GM13977 (cell line): ENCODE measurements at places on chromosomes 12 and 14.

- no peak for DNase-seq
These were observed 620 bp downstream of the PGAM5 start for GRCh38 chr12:132711080-132711843.

- DNase-seq, result no peak
These were observed at the start of gene TAS2R13 for GRCh38 chr12:10909462-10909861. TAS2R13 (minus strand) TSS chr12:10909562; CDS start chr12:10909298, 264 bp downstream.

DNA sequence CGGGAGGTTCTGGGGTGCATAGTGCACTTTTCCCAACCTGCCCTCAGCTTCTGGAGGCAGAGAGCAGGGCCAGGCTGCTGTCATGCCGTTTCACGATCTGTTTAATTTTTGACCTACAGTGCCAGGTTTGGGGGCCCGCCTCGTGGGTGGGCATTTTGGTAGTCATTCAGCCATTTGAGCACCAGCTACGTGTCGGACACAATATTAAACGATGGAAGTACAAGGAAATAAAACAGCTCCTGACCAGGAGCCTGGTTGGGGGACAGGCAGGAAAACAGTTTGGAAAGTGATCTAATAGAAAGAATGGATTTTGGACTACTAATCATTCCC lies 708 bp downstream of the FNTB start:
- DNase-seq, result no peak

GRCh38 chr12:39619316-39619659 lies 315 bp downstream of the ABCD2 start:
- DNase-seq, result no peak

- DNase-seq, result no peak
These were observed 78.8 kb upstream of the EVL start for GRCh38 chr14:99986396-99986795.

- DNase-seq, result no peak
These were observed 141.5 kb downstream of the TTC7B start for GRCh38 chr14:90674716-90675115.

DNA sequence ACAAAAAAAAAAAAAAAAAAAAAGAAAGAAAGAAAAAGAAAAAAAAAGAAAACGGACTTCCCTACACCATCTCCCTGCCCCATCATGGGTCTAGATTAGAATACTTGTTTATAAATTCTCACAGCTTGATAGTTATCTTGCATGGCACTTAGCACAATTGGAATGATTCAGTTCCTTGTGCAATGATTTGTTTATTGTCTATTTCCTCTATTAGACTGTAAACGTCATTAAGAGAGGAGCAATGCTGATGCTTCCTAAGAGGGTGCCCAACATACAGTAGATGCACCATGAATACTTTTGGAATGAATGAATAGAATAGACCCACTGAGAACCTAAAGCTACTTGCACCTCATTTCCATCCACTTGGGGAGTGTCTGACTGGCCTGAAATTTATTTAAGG lies 40.8 kb downstream of the PAX9 start:
- no peak for DNase-seq

DNA sequence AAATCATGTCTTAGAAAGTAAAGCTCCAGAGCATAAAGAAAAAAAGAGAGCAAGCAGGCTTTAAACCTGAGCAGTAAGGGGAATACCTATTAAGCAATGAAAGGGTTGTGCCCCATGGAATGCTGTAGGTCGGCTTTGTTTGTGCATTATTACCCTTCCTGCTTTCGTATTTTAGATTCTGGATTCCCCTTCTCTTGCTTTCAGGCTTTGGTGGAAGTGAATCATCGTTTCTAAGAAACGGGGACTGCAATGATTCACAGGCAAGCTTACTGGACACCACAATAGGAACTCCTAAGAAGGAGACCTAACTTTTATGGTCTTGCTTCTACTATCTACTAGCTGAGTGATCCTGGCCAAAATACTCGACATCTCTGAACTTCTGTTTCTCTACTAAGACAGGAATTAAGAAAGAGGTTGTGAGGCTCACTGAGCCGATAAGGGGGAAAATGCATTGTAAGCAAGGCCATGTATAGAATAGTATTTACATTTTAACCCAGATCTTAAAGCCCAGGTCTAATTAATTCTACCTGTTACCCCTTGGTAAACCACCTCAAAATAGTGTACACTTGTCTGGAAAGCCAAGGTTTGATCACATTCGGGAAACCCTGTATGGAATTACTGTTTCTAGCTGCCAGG lies 1.2 kb upstream of the BMAL2 start:
- DNase-seq, result peak; percentile 76

DNA sequence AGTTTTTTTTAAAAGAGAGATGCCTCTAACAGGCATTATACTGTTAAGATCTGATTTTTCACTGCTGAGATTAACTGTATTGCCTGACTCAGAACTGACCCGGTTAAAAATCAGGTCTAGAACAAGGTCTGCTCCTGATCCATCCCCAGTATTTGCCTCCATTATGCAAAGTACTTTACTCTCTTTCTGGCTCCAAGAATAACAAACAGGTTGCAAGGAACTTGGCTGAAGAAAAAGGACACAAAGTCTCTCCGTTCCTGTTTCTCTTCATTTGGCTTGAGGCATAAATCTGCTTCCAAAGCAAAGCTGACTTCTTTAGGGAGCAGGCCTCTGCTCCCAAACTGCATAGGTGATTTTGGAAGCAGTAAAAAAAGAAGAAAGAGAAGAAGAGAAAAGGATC lies 199.3 kb upstream of the PDZRN4 start:
- DNase-seq, result no peak

- DNase-seq, result no peak
These were observed 26.3 kb downstream of the ATXN7L3B start for GRCh38 chr12:74563927-74564326.

DNA sequence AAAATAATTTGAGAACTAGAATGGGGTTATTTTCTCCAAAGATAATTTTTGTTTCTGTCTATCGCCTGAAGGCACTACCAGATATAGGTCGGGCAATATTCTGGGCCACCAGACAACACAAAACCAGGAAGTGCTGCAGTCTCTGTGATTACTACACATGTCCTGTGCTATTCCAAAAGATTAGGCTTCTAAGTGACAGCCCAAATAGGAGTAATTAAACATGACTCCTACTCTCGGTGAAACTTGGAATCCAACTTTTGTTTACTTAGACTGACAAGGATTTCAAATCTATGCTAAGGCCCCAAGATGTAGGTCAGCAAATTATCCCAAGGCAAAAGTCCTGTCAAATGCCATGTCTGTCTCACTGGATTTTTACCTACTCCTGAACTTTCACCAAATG lies 157.6 kb upstream of the LRFN5 start:
- DNase-seq, result no peak

- no peak for DNase-seq
These were observed 866 bp downstream of the KRT79 start for GRCh38 chr12:52832985-52833905.

- no peak for DNase-seq
These were observed 7.7 kb upstream of the SLC24A4 start for GRCh38 chr14:92315050-92315805.
